ENCODE measurements at places on chromosomes 16 and 17. TPM values are rescaled to one million over a fixed set of nuclear protein-coding genes. Genes with fewer than 3 reads are reported as not detected.

DNA sequence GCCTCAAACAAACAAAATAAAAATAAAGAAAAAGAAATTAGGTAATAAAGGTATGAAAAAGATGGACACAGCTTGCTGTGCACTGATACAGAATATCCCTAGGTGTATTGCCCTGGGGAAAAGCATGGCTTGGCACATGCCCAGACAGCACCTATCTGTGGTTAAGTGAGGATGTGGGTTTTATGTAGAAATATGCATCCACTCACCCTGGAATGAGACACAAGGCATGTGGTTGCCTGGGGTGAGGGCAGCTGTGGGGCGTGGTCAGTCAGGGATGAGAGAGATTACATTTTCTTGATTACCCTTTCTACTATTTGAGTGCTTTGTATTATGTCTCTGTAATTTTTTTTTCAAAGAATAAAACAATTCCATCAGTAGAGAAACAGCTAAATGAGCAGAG, 6.9 kb downstream of the PLLP start:
- H3K27ac ChIP-seq = peak overlapping the region; percentile 26
- no peaks in the 10 kb centered on the region for H3K27me3 ChIP-seq
- H3K4me1 ChIP-seq = peaks cover 57% of the 10 kb centered on the region
- peak; percentile 41 for DNase-seq
- H3K36me3 ChIP-seq = no peaks in the 10 kb centered on the region
- H3K4me3 ChIP-seq = peak overlapping the region; percentile 3

Gene WFDC1
- not detected for polyA plus RNA-seq

Gene BAIAP3
- not detected for polyA plus RNA-seq

Gene FCSK
- 6.4 TPM for polyA plus RNA-seq

GRCh38 chr16:22186517-22186916, 19.6 kb upstream of the EEF2K start:
- peaks cover 18% of the 10 kb centered on the region for H3K4me1 ChIP-seq
- DNase-seq = no peak
- H3K36me3 ChIP-seq = no peaks in the 10 kb centered on the region
- H3K27me3 ChIP-seq = no peaks in the 10 kb centered on the region

Gene CSH2
- not detected for polyA plus RNA-seq

Gene RNU2-1
- not detected for polyA plus RNA-seq

- peaks cover 23% of the 10 kb centered on the region for H3K27me3 ChIP-seq
- H3K4me1 ChIP-seq = peaks cover 16% of the 10 kb centered on the region
- H3K36me3 ChIP-seq = no peaks in the 10 kb centered on the region
- H3K4me3 ChIP-seq = no peak overlapping the region
- DNase-seq = no peak
Observed at GRCh38 chr17:81939218-81939617, 2.1 kb upstream of the PYCR1 start.

Gene TMEM235
- not detected for polyA plus RNA-seq

All from CD14-positive monocyte (primary cell).